ENCODE measurements at places on chromosomes 12 and 14. TPM values are rescaled to one million over a fixed set of nuclear protein-coding genes. Genes with fewer than 3 reads are reported as not detected.

The SERPINA12 gene
- 0.22 TPM for total RNA-seq

The MFAP5 gene
- 96.9 TPM for total RNA-seq

The HSPB8 gene
- 26.3 TPM for total RNA-seq

The NID2 gene
- 111 TPM for total RNA-seq

The INHBC gene
- total RNA-seq: not detected
